Stimulated activated CD4-positive, alpha-beta T cell treated with anti-CD3 and anti-CD28 coated beads, Interleukin-12 subunit alpha, Interleukin-12 subunit beta, amount 100 ng/mL, for 48 hours (primary cell): ENCODE measurements at places on chromosomes 7 and 10.

- DNase-seq, result no peak
Observed at GRCh38 chr10:104309980-104310978, 28.0 kb downstream of the ITPRIP start.

- no peak for DNase-seq
Observed at GRCh38 chr10:12048547-12048946, 5.9 kb upstream of the UPF2 start.

- DNase-seq, result no peak
Observed at GRCh38 chr7:129688503-129689222, 77.1 kb downstream of the NRF1 start.

GRCh38 chr10:35331894-35332640, 4.2 kb upstream of the CCNY start:
- no peak for DNase-seq

DNA sequence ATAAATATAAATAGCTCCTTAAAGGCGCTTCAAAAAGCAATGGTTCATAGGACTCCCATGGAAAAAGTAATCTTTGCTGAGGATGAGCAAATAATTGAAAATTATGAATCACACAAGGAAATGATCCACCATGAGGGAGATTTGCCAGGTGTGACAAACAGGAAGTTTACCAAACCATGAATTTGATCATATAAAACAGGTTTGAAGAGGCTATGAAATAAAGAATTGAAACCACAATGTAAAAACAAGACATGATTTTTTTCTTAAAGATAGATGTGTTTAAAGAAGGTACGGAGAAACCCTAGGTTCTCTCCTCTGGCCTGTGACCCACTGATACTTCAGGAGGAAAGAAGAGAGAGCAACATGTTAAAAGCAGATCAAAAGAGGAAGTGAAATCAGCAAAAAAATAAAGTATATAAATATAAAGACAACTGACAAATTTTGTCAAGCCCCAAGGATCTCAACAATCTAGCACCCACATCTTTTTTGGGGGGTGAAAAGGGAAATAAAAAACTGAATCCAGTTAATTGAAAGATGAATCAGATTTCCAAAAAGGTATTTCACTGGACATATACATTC, 111.3 kb upstream of the ASAH2 start:
- no peak for DNase-seq

DNA sequence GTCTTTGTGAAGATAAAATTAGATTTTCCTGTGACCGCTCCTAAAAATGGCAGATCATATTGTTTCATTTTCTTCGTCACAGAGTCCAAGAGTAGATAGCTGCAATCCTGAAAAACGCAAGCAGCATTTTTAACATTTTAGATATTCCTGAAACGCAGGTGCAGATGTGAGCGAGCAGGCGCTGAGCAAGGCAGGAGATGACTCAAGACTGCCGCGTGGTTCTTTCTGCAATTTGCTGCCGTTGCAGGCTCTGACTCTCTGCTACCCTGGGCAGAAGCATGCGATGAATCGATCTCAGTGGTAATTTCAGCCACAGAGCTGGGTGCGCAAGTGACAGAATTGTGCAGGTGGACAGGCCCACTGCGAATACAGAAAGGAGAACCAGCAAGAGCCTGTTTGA, 331.9 kb downstream of the ACTR3B start:
- DNase-seq, result no peak

- no peak for DNase-seq
Observed at GRCh38 chr10:82866424-82867020, 991.5 kb downstream of the NRG3 start.

DNA sequence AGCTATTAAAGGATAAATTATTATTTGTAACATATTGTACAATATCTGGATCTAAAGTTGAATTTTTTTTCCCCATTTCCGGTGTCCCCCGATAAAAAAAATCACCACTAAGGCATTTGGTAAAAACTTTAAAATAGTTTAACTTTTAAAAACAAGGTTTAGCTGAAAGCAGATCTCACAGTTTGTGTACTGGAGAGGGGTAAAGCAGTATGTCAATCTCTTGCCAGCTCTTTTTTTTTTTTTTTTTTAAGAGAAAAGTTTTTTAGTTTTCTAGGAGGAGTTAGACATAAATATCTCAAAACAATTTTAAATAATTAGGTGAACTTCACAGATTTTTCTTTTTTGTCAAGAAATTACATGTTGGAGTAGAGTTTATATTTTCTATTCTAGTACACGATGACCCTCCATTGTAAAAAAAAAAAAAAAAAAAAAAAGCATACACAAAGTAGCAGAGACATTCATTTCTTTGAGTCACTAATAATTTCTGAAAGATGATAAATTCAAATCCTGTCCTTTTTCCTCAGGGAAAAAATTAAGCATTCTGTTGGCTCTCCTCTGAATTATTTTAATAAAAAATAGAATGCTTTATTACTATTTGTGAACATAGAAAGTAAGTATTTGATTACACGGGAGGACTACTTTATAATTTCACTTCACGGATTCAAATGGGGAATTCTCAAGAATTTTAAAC, 1.9 kb upstream of the HBP1 start:
- DNase-seq, result no peak

GRCh38 chr7:101542527-101543241, 86.4 kb downstream of the MYL10 start:
- peak; percentile 51 for DNase-seq

DNA sequence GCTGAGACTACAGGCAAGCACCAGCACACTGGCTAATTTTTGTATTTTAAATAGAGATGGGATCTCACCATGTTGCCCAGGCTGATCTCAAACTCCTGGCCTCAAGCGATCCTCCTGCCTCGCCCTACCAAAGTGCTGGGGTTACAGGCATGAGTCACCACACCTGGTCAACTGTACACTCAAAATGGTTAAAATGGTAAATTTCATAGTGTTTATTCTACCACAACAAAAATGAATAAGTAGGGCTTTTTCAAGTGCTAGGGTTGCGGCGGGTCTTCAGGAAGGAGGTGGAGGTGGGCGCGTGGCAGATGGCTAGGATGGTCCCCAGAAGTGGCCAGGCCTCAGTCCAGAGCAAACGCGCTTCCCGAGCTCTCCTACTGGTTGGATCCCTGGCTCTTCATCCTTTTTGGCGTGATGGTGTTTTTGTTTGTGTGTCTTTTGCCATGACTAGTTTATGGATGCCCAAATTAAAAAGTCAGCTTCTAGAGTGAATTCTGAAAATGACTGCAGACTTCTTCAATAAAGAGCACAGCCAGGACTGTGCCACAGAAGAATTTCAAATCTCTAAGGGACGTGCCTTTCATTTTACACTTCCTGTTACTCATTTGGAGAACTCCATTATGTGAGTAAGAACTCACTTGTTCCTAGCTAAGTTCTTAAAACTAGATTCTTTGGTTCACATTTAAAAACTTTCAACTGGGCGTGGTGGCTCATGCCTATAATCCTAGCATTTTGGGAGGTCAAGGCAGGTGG, 73.9 kb downstream of the TMEM130 start:
- no peak for DNase-seq

GRCh38 chr10:124963866-124964720, 22.2 kb downstream of the ZRANB1 start:
- DNase-seq, result no peak

DNA sequence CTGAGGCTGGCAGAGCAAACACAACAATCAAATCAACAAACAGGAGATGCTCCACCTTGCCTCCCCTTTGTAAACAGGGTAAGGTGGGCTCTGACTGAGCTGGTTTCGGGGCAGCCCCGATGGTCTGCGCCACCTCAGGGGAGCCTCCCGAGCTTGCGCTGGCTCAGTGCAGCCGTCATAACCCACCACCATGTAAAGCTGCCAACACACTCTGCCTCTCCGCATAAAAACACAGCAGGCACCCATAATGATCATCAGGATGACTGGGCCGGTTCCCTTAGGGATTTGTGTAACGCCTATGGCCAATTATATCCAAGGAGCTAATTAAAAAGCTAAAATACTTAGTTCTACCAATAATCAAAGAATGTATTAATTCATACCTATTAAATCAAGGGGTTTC, 124.5 kb downstream of the PRPF18 start:
- DNase-seq, result no peak

- no peak for DNase-seq
Observed at GRCh38 chr7:47384755-47385535, 197.0 kb downstream of the TNS3 start.

DNA sequence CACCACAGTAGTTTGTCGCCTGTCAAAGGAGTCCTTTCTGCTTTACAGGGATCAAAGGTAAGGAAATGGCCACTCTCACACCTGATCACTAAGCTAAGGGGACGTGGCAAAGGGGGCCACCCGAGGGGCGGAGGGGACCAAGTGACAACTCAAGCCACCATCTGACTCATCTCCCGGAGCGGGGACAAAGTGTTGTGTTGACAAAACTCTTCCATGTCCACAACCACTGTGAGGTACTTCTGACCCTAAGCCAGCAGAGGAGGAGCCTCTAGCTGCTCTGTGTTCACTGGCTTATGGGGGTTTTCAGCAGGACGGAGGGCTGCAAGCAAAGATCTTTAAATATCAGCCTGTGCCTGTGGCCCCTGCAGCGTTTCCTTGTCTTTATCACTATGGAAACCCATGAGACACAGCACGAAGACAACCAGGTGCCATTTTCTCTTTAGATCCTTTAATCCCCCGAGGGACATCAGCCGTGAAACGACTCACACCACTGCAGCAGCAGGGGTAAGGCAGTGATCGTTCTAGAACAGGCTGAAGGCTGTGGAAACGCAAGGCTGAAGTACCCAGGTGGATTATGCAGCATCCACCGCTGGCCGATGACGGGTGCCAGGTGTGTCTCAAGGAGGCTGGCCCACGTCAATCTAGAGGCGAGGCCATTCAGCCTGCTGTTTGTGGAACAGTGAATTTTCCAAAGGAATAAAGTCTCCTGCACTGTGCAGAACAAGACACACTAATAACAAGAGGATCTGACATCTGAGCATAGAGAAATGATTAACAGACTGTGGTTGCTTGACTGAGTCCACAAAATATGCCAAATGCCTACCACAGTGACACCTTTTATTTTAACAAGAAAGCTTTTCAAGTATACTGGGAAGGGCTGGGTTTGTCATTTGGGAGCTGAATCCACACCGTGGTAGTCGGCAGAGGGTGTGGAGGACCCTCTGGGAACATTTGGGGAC, 26.6 kb upstream of the DDC start:
- DNase-seq, result no peak

- no peak for DNase-seq
Observed at GRCh38 chr7:155188821-155189581, 108.7 kb upstream of the INSIG1 start.

DNA sequence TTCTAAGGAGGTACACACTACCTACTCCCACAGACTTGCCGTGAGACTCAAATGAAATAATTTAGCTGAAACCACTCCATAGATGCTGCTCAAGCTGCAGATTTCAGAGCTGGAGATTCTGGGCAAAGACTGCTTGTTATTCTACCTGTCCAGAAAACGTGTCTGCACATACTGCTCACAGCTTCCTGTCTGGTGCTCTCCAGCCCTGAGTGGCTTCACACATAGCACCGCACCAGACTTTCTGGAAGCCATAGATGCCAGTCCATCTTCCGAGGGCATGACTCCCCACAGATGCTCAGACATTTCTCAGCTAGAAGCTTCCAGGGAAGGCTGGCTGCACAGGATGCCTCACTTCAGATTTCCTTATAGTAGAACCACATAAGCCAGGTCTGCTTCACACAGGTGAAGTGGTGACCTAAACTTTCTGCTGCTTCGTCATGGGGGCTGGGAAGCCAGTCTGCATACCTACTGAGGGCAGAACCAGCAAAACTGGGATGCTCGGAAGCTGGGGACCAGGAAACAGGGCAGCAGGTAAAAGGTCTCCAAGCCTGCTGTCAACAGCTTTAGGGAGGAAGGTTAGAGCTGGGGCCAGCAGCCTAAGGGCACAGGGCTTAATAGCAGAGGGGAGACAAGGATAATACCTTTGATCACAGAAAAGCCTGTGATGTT, 18.2 kb downstream of the CCDC6 start:
- DNase-seq, result no peak

GRCh38 chr7:157355784-157356511, 19.1 kb downstream of the DNAJB6 start:
- DNase-seq, result no peak

DNA sequence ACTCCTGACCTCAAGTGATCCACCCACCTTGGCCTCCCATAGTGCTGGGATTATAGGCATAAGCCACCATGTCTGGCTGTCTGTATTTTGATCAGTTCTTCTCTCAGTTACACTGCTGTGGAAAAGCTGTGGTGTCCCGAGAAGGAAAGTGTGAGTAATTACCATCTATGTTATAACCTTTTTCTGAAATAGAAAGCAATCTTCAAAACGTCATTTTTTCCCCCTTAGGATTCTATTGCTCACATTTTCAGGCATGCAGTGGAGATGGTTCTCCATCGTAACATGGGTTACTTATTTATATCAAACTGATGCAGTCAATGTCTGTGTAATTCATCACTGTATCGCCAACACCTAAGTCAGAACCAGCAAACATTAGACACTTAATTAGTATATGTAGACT, 103.5 kb upstream of the FAM3C start:
- peak; percentile 3 for DNase-seq

GRCh38 chr7:112448381-112448780, 1.9 kb upstream of the IFRD1 start:
- DNase-seq, result no peak

DNA sequence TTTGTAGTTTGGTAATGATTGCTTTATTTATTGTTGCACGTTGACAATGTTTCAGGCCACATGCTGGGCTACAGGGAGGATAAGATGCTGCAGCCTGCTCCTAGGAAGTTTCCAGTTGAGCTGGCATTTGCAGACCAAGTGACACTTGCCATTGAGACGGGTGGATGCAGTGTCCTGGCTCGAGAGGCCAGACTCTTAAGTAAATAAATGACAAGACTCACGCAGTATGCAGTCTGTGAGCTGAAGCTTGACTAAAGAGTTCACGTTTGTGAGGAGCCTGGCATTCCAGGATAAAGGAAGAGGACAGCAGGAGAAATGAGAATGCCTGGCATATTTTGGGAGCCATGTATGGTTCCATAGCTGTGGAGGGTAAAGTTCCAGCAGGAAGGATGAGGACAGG, 105.8 kb downstream of the BAMBI start:
- DNase-seq, result no peak

- DNase-seq, result no peak
Observed at GRCh38 chr7:99272476-99273045, at the start of gene MYH16. Gene MYH16, plus strand, starts transcription at chr7:99272839.

DNA sequence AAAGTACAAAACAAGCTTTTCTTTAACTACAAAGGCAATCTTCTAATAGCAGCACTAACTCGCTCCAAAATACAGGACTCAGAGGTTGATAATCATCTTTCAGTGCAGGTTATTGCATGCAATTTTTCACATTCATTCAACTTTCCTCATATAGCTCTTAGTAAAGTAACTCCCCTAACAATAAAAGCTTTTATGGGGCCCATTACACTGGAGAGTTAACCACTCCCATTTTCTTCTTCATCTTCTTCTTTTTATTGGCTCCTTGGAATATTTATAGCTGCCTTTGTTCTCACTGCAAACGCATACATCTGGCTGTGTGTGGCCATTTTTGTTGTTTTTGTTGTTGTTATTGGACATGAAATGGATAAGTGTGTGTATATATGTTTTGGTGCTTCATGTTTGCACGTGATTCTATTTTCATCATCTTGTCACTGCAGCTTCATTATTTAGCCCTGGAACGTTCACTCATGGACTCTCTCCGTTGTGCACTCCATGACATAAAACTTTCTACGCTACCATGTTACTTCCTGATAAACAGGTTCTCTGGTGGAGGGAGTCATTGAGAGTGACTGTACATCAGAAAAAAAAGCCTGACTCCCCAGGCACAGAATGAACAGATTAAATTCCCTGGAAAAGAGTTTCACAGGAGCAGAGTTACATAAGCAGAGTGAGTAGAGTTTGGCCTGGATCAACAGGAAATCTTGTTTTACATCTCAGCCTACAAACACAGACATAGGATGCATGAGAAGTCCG, 236.4 kb upstream of the SP4 start:
- no peak for DNase-seq

- no peak for DNase-seq
Observed at GRCh38 chr7:123635551-123636359, 19.9 kb upstream of the LMOD2 start.
